ENCODE measurements at places on chromosomes 2 and 18.

GRCh38 chr18:35497027-35497369 lies 762 bp downstream of the INO80C start:
- no peak for DNase-seq

DNA sequence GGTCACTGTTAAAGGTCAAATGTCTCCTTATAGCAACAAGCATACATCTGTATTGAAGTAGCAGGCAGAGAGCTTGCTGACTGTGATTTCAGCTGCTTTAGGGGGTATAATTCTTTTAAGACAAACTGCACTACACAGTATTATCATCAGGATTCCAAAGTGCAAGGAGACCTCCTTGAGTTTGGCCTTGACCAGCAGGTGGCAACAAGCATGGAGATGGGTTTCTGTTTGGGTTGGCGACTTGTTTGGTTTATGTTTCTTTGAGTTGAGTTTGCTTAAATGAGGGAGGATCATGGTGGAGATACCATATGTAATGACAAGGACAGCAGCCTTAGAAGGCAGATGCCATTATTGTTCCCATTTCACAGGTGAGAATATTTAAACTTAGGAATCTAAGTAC lies 681.0 kb upstream of the ID2 start:
- no peak for DNase-seq

DNA sequence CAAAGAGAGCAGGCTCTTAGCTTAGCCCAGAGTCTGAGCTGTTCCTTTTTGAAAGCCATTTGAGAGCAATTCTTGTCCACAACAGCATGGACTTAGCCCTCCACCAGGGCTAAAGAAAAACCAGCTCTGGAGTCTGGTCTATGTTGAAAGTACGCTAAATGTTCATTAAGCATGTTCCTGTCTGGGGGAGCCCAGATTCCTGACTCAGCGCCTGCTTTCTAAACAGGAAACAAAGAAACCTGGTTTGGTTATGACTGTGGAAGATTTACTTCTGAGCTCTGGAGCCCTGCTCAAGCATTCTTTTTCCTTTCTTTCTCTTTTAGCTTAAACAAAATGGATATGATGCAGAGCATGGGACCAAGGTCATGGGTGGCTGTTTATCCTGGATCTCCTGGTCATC lies 279.8 kb downstream of the RBM43 start:
- peak; percentile 17 for DNase-seq

GRCh38 chr2:12718711-12719399 lies 2.1 kb downstream of the TRIB2 start:
- no peak for DNase-seq

DNA sequence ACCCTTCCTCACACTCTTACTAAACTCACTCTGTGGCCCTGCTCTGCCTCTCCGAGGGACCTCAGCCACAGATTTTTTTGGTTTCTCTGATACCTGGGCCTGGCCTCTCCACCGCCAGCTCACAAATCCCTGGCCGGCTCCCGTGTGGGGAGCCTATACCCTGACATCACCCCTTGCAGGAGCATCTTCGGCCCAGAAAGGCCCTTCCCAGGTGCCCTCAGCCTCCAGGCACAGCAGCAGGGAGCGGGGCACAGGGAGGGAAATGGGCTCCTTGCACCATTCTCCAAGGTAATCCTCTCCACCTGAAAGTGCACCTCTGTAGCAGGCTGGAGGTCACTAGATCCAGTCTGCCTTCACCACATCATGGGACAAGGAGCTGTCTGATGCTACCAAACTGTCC lies 43.2 kb downstream of the CRACDL start:
- no peak for DNase-seq

- DNase-seq, result no peak
These were observed 31.9 kb downstream of the TFCP2L1 start for GRCh38 chr2:121253021-121253673.

- no peak for DNase-seq
These were observed 4.1 kb downstream of the FIGN start for GRCh38 chr2:163731735-163732134.

GRCh38 chr18:73683409-73684238 lies 464.0 kb downstream of the FBXO15 start:
- DNase-seq, result no peak

GRCh38 chr2:203637471-203638167 lies 68.8 kb upstream of the CD28 start:
- no peak for DNase-seq

DNA sequence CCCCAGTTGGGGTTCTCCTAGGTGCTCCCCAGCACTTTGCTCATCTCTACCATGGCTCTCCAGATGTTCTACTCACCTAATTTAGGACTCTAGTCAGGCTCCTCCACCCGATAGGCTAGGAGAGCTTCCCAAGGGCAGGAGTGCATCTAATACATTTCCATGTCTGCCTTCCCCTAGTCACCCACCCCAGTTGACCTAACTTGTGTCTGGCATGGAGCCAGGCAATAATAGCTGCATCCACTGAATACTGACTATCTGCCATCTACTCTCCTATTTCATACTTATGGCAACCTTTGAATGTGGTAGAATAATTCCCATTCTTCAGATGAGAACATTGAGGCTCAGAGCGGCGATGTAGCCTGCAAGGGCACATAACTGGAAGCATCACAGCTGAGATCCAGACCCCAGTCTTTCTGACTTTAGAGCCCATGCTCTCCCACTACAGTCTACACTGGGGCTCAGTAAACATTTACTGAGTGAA lies 71.8 kb upstream of the YWHAQ start:
- no peak for DNase-seq

DNA sequence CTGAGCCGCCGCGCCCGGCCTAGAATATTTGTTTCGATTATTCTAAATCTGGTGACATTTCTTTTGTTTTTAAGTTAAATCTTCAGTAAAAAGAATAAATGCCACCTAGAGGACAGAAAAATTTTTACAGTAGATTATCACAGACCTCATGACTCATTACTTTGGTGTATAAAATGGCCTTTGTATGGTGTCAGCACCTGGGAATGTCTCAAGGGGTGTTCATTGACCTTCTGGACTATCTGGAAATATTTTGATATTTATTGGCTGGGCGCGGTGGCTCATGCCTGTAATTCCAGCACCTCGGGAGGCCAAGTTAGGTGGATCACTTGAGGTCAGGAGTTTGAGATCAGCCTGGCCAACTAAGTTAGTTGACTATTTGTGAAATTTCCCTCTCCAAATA lies 30.3 kb upstream of the SLC30A6 start:
- peak; percentile 55 for DNase-seq

GRCh38 chr18:634551-635045 lies 22.9 kb upstream of the TYMS start:
- DNase-seq, result no peak

DNA sequence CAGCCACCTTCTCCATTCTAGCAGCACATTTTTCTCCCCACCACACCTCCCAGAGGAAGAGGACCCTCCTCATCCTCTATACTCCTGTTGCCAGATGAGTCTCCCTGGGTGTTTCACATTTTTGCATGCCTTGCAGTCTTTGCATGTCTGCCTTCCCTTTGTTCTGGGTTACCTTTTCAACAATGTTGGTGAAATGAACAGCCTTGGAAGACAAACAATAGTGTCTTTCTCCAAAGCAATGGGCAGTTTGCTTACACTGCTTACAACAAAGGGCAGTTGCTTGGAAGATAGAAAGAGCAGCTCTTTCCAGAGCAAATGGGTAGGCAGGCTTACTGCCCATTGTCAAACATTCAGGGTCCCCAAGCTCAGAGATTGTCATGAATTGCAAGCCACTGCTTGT lies 14.5 kb upstream of the SEH1L start:
- DNase-seq, result no peak

DNA sequence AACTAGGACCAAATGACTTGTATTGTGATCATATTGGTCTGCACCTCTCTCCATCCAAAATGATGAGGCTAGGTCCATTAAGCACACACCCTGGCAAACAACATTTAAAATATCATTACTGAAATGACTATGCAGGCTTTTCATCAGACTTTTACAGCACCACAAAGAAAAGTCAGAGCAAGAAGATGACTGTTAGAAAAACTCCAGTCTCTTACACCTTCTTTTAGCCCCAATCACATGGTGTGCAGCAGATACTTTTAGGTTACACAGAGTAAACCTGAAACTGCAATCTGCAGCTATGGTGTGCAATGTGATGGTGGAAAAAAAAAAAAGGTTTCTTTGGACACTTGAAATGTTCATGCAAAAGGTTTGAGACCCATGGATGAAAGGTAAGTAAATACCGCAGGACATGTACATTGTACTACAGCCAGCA lies 5.4 kb upstream of the POLI start:
- no peak for DNase-seq

DNA sequence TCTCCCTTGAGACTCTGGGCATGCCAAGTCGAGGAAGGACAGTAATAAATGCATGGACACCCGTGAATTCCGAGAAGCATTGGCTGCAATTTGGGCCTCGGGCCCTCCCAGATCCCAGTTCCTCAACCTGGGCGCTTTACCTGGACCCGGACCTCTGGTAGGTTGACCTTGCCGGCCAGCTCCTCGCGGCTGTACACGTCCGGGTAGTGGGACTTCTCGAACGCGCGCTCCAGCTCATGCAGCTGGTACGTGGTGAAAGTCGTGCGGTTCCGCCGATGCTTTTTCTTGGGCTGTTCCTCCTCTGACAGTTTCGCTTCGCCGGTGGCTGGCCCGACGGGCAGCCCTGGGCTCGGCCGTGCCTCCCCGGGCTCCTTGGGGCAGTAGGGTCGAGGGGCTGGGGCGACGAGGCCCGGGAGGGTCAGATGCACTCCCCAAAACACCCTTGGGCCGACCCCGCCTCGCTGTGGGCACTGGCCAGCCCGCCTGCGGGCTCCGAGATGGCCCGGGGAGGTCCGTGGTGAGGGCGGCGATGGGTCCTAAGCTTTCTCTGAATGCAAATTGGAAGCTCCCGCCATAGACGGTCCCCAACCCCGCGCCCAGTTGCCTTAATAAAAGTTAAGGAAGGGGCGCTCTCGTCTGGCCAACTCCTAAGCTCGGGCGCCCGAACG lies 899 bp downstream of the RAX start:
- DNase-seq, result no peak

GRCh38 chr2:119518401-119519056 lies 5.8 kb downstream of the SCTR start:
- DNase-seq, result no peak

GRCh38 chr18:24632158-24632988 lies 171.9 kb downstream of the HRH4 start:
- DNase-seq, result no peak

DNA sequence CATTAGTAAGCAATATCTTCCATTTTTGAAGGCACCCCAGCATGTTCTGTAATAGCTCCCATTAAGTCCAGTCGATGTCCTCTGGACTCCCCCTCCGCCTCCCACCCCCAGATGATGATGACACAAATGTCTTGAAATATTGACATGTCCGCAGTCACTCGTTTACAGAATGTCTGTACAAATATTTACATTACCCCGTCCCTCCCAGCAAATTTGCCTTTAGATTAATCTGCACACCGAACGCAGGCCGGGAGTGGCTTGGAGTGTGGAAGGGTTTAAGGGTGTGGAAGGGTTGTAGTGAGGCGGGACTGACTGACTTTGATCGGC lies 853 bp upstream of the OSBPL6 start:
- no peak for DNase-seq

DNA sequence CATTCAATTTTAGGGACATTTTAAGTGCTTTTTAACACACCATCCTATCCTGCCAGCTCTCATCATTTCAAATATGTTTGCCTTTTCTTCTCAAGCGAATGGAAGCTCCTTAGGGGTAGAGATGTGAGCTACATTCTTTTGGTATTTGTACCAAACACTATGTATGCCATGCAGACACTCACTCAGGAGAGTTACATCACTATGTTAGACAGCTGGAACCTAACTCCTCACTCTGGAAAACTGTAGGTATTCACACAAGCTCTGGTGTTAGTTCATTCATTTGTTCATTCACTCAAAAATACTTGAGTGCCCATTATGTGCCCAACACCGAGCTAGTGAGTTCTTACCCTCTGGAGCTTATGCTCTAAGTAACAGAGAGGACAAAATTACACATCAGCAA lies 26.4 kb upstream of the RNU4ATAC start:
- DNase-seq, result no peak

DNA sequence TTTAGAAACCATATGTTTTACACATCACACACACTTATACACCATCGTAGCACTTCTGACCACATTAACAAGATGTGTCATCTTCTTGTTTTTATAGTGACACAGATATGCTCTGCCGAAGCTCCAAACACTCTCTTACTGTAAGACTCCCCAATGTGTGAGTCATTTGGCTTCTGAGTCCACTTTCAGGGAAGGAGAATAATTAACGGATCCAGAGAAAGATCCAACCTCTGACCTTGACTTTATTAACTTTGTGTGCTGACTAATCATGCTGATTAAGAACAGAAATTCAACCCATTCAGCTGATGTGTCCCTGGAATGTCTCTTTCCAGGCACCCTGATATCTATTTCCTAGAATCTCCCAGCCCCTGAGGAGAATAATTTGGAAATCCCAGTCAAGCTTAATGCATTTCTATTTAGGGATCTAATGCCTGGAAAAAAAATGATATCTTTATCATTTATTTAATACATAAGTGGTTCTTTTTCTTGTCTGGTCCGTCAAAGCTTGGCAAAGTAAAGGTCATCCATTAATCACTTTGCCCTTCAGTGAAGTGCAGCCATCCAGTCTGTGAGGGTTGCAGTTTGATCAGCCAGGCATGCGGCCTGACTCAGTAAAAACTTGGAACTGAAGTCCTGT lies 615.8 kb upstream of the SYT4 start:
- DNase-seq, result peak; percentile 88

- no peak for DNase-seq
These were observed 550.5 kb downstream of the SPAG16 start for GRCh38 chr2:213834746-213835145.

GRCh38 chr2:98212092-98213000 lies 125.4 kb downstream of the VWA3B start:
- DNase-seq, result no peak

- DNase-seq, result no peak
These were observed 306.7 kb upstream of the ACVR2A start for GRCh38 chr2:147538088-147538487.

- DNase-seq, result no peak
These were observed 125.3 kb downstream of the ZFP36L2 start for GRCh38 chr2:43100883-43101662.

DNA sequence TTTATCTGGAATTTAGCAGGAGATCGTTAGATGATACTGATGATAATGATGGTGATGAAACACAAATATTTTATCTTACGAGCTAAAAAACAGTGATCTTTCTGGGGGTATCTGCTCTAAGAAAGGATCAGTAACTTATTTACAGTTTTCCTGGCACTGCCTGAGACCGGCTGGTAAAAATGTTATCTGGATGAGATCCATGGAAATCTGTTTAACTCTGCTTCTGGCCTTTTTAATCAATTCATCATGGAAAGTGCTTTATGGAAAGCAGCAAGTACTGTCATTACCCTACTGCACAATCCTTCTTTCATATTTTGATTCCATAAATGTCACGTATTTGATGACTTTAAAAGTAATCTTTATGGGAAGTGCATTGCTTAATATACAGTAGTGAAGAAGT lies 612.7 kb upstream of the GCFC2 start:
- no peak for DNase-seq

- no peak for DNase-seq
These were observed 235.5 kb downstream of the GULP1 start for GRCh38 chr2:188527141-188527540.

Measured in non-pigmented ciliary epithelial cell (primary cell).